GM12891 (cell line): ENCODE measurements at places on chromosomes 2 and 18.

DNA sequence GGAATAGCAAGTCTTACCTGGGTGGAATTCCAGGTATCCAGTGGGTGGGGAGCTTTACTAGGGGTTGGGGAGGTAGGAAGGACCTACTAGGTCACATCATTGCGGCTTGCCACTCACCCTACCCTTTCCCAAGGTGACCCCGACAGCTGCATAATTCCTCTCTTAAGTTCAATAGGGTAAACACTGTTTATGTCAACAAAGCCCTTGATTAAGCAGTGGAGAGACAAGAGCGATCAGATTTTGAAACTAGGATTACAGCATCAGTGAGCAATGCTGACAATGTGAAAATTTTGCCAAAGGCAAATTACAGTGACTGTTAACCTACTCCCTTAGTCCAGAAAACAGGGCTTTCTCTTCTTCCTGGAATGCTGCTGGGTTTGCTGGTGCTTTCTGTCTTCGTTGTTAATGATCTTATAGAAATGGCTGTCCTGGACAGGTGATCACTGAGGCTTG lies 14.5 kb downstream of the SLC19A3 start:
- no peak for DNase-seq

DNA sequence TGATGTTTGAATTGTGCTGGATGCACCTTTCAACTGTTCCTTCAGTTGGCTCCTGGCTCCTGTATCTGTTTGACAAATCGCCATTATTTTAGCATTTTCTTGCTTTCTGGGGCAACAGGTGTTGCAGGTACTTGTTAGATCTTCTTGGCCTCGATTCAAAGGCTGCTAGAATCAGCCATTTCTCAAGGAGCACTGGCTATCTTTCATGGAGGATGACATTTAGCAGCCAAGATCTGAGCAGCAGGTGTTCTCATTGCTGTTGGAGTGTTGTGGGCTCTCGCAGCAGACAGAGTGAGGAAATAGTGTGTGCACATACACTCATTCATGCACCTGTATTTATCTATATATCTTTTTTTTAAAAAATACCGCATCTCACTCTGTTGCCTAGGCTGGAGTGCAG lies 52.2 kb downstream of the INPP5D start:
- DNase-seq, result no peak

- no peak for DNase-seq
Measured at GRCh38 chr2:107804608-107805498, 21.8 kb upstream of the RGPD4 start.

- DNase-seq, result no peak
Measured at GRCh38 chr2:39937621-39938020, 158.6 kb upstream of the THUMPD2 start.

DNA sequence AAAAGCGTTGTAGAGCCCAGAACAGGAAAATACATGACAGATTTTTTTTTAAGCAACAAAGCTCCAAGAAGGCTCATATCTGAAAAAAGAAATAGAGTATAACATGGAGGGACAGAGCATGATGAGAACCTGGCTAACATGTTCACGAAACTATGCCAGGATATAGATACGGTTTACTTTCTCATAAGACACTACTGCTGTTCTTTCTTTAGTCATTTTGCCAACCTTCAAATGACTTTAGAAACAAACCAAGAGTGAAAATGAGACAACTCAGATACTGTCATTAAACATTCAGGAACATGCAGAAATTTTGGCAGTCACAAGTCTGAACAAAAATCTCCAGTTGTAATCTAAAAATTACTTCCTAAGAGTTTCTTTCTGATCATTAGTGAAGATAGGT lies 14.3 kb downstream of the LPIN2 start:
- no peak for DNase-seq

- no peak for DNase-seq
Measured at GRCh38 chr18:12092398-12093229, 1.0 kb upstream of the ANKRD62 start.

DNA sequence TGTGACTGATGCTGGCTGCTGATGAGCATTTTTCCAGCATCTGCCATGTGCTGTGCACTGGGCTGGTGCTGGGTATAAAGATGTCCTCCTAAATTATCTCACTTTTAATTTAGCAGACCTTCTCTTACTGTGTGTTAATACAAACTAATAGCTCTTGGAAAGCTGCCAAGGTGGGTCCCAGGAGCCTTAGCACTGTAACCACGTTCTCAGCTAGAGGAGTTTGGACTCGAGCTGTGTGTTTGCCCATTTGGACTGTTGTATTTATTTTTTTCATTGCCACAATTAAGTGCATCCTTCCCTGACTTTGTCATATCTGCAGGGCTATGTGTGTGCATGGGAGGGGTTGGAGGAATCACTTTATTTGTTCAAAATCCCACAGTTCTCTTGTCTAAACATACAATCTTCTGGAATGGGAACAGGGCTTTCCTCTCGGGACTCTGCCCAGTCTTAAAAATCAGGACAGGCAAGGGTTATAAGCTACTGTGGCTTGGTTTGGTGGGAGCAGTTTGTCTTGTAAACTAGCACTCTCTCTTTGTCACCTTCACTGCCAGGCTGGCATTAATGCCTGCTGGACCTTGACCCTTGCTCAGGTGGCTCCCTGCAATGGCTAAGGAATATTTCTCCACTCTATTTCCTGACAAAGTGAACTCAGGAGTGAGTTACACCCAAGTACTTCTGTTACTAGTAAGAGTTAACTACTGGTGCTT lies 129.7 kb upstream of the MGAT5 start:
- DNase-seq, result no peak

DNA sequence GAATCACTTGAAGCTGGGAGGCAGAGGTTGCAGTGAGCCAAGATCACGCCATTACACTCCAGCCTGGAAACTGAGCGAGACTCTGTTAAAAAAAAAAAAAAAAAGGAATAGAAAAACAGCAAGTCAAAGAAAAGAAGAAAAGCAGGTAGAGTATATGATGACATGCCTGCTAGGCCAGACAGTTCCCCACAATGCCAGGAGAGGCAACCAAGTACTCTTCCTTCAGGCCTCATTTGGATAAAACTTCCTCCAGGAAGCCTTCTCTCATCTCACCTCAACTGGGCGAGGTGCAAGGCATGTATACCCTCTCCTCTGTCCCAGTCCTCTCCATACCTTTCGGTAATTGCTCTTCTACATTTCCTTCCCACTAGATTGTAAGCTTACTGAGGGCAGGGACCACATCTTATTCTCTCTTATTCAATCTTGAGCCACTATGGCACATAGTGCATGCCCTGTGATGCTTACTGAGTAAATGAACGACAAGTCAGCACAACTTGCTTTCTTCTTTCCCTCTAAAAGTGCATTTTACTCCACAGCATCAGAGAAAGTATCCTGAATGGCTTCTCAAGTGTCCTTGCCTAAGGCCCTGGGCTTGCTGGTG lies 10.1 kb upstream of the SPRED2 start:
- no peak for DNase-seq

DNA sequence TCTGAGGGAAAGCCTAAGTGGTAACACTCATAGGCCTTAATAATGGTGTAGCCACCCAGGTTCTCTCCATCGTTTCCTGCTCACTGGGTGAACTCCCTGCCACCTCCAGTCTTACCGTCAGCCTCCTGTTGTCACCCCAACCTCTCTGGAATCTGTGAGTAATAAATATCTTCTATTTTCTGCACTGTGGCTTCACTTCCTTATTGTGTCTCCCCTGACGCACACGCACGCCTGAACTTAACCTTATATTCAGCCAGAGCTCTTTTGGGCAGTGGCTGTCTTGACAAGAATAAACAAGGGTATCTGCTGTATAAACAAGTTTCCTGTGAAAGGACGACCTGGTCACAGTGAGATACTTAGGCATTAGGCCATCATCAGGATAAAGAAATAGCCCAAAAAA lies 467.2 kb downstream of the SPAG16 start:
- DNase-seq, result no peak

DNA sequence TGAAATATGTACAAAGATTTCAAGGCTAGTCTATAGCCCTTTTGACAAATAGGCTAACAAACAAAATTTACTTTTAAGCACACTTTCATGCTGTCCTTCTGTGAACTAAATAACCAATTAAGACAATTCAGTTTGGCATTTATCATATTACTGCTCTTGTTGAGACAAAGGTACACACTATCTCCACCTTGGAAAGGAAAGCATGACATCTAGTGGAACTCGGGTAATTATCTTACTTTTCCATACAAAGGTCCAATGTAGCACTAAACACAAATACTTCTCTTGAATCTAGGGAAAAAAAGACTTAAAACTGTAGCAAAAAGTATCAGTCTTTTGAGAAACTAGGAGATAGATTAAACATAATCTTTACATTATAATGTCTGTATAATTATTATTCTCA lies 125.0 kb upstream of the CD226 start:
- no peak for DNase-seq

GRCh38 chr18:37175727-37176620 lies 347.0 kb downstream of the KIAA1328 start:
- no peak for DNase-seq

DNA sequence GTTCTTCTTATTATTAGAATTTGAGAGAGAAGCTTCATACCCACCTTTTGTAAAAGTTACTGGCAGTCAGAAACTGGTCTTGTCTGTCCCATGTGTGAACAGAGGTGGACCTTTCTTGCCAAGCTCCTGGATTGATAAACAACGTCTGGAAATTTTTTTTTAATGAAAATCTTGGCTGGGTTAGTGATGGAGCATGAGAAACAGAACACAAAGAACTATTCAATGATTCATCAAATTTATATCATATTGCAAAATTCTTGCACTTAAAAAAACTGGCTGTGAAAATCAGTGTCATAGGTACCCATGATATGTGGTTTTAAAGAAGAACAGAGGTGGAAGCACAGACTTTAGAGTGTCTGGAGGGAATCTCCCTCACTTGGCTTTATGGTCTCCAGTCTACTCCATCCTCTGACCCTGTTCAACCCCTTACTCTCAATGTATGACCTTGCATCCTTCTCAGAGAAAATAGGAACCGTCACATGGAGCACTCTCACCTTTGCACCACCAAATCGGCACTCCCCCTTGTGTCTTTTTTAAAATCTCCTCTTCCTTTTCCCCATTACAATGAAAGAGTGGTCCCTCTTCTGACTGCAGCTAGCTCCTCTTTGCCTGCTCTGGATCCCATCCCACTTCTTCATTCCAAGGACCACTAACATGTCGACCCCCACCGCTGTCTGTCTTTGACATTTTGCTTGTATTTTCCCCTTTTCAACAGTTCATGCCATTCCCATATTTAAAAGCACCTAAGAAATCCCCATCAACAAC lies 58.2 kb downstream of the COPS8 start:
- DNase-seq, result no peak

GRCh38 chr2:24912523-24912922 lies 7.5 kb downstream of the ADCY3 start:
- DNase-seq, result no peak

DNA sequence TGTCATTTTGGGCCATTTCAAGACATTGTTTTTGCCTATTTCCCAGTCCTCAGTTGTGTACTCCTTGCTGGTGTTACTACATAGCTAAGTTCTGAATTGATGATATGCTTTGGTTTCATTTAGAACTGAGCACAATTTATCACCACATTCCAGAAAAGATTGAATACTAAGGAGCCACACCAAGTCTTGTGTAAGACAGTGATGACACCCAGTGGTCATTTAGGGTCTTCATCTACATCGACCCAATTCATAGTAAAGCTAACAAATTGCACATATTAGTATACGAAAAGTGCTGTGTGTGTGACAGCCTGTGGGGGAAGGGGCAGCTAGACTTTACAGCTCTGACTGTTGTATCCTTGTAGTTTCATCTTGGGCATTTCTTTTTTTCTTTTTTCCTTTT lies 10.9 kb upstream of the DLX2 start:
- no peak for DNase-seq

DNA sequence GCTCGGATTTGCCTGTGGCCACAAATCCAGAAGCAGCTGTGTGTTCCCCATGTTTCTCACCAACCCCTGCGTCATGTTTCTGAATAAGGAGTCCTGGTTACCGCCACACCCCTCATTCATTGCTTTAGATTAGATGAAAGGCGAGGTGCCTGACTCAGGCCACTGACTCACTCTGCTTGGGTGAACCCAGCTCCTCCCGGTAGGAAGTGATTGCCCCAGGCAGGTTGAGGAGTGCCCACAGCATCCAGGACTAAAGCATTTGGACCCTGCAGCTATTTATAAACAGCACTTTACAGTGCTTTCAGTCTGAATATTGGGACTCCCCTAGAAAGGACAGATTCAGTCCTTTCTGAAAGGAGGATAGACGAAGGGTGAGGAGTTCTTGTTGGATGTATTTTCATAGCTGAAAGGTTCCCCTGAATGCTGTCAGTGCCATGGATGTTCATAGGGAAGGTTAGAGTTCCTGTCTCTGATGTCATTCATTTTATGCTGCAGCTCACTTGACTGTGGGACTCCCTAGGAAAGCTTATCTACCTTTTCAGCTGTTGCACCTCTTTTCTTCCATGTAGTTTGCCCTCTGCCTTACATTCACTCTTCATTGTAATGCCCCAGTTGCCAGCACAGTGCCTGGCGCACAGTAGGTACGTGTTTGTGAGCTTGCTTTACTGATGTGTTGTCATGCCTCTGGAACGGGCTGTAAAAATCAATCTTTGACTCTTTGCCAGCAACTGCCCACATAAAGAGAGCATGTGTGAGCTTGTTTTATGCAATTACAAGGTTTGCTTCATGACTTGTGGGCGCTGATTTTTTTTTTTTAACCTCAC lies 14.9 kb downstream of the ITGA6 start:
- DNase-seq, result no peak

DNA sequence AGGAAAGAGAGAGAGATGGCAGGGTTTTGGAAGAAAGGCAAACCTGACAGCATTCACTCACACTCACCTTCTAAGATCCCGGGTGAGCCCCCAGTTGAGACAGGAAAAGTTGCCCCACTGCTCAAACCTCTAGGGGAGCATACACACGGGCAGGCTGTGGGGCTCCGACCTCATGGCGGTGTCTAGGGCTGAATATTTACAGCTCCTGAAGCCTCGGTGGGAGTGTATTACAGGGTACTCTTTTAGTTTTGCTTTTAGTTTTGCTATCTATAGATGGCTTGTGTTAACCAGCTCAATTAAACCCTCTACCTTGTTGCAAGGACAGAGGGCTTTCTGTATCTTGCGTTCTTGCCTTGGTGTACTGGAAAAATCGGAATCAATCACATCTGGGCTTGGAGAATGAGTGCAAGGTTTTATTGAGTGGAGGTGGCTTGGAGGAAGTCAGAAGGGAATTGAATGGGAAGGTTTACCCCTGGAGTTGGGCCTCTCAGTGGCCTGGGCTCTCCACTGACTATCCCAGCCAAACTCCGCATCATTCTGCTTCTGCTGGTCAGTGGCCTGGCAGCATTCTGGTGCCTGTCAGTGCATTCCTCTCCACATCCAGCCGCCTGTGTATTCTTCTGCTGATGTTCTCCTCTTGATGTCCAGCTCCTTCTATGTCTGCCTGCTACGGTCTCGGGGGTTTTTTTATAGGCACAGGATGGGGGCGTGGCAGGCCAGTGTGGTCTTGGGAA lies 10.1 kb upstream of the IFIH1 start:
- no peak for DNase-seq

- no peak for DNase-seq
Measured at GRCh38 chr18:66582211-66582610, 21.7 kb downstream of the CDH19 start.

- no peak for DNase-seq
Measured at GRCh38 chr2:121236650-121237180, 48.3 kb downstream of the TFCP2L1 start.

DNA sequence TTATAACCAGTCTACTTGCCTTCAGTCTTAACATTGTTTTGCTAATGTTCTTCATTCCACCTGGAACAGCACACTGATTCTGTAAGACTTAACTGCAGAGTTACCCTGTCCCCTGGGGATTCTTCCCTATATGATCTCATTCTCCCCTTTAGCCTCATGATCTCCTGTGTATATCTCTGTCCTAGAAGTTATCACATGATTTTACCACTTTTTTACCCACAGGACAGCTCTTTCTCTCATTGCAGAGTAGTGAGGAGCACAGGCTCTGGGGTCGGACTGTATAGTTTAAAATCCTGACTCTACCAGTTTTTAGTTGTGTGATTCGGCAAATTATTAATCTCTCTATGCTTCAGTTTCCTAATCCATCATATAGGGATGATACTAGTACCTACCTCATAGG lies 14.2 kb upstream of the EXOC6B start:
- DNase-seq, result no peak
